Heart right ventricle (tissue), 16 donors: ENCODE measurements at places on chromosomes 7 and 10. TPM values are rescaled to one million over a fixed set of nuclear protein-coding genes. Genes with fewer than 3 reads are reported as not detected.

JAKMIP3 gene
- polyA plus RNA-seq, result 2.7 TPM

VOPP1 gene
- 17.5 TPM for polyA plus RNA-seq

INA gene
- polyA plus RNA-seq, result 0.01 TPM

UPF2 gene
- polyA plus RNA-seq, result 7.9 TPM

IFIT3 gene
- polyA plus RNA-seq, result 4.7 TPM

FAM25A gene
- polyA plus RNA-seq, result not detected

MOGAT3 gene
- polyA plus RNA-seq, result not detected

GNGT1 gene
- polyA plus RNA-seq, result not detected

GRCh38 chr7:141617280-141617679 lies 66.1 kb downstream of the AGK start:
- no peak for DNase-seq

GRCh38 chr10:89042562-89042961 lies 52.0 kb downstream of the FAS start:
- DNase-seq, result no peak

DNA sequence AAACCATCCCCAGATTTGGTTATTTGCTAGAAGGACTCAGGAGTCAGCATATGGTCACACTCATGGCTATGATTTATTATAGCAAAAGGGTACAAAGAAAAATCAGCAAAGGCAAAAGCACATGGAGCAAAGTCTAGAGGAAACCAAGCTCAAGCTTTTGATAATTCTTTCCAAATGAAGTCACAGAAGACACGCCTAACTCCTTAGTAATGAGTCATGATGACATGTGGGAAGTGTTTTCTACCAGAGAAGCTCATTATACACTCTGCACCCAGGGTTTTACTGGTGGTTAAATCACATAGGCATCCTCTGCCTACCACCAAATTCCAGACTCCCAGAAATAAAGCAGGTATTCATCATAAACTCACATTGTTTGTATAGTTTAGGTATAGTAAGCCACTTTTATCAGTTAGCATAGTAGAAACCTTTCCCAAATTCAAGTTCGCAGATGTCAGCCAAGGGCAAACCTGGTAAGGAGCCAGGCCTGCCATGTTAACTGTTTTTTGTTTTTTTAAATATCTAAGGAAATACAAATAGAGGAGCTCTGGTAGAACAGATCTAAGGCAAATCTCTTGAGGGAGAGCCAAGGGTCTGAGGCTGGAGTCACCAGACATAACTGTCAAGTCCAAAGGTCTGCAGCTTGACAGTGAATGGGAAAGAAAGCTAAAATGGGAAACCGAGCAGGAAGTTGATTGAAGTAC lies 15.4 kb upstream of the HIBADH start:
- DNase-seq, result no peak

- DNase-seq, result no peak
Observed at GRCh38 chr10:31186225-31187000, 132.6 kb upstream of the ZEB1 start.

DNA sequence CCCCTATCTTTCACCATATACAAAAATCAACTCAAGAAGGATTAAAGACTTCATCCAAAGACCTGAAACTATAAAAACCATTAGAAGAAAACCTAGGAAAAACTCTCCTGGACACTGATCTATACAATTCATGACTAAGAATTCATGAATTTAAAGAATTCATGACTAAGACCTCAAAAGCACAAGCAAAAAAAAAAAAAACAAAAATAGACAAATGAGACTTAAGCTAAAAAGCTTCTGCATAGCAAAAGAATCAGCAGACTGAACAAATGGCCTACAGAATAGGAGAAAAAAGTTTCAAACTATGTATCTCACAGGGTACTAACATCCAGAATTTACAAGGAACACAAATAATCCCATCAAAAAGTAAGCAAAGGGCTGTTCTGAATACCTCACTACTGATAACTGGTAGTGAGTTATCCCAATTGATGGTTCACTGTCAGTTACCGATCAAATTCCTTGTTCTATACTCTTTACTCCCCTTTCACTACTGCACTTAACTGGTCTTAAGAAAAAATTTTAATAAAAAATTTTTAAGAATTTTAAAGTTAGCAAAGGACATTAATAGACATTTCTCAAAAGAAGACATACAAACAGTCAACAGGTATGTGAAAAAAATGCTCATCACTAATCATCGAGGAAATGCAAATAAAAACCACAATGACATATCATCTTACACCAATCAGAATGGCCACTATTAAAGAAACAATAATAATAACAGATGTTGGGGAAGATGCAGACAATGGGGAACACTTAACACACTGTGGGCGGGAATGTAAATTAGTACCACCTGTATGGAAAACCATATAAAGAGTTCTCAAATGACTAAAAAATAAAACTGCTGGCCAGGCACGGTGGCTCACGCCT lies 33.2 kb downstream of the KMT2C start:
- no peak for DNase-seq

GRCh38 chr10:131708225-131708880 lies 192.5 kb upstream of the PPP2R2D start:
- no peak for DNase-seq

- no peak for DNase-seq
Observed at GRCh38 chr7:130904031-130904757, 170.2 kb upstream of the KLF14 start.

- DNase-seq, result no peak
Observed at GRCh38 chr10:34063592-34063991, 729.1 kb upstream of the NRP1 start.

DNA sequence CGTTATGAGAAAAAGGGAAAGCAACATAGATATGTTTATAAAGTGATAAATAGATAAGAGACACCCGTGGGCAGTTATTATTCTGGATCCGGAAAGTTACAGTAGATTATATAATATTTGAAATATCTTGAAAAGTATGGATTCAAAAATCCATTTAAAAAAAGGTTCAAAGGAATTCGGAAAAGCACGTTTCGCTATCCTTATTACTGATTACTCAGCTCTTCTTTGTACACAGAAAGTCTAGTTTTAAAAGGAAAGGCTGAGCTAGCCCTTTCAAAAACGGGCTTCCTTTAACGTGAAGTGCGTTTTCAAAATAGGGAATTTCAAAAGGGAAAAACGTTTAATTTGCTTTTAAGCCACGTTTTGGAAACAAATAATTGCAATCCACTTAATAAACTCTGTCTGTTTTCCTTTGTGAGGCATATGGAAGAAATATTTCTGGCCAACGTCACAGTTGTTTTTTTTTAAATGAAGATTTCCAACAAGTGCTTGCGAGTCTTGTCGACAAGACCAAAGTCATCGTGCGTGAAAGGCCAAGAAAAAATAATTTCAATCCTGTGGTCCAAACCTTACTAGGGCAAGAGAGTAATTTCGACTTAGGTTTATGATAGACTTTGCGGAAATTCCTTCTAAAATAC lies 2.2 kb upstream of the SKIDA1 start:
- no peak for DNase-seq

- no peak for DNase-seq
Observed at GRCh38 chr7:98647326-98647725, 30.2 kb downstream of the NPTX2 start.

DNA sequence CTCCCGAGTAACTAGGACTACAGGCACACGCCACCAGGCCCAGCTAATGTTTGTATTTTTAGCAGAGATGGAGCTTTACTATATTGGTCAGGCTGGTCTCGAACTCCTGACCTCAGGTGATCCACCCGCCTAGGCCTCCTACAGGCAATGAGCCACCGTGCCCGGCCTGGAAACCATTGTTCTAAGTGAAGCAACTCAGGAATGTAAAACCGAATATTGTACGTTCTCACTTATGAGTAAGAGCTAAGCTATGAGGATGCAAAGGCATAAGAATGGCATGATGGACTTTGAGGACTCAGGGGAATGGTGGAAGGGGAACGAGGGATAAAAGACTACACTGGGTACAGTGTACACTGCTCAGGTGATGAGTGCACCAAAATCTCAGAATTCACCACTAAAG lies 235.1 kb upstream of the AUTS2 start:
- no peak for DNase-seq

- peak; percentile 88 for DNase-seq
Observed at GRCh38 chr10:4663162-4663992, 162.6 kb upstream of the AKR1E2 start.

- no peak for DNase-seq
Observed at GRCh38 chr7:157952841-157953645, 616.2 kb downstream of the DNAJB6 start.

- no peak for DNase-seq
Observed at GRCh38 chr7:117225536-117225935, 97.3 kb downstream of the WNT2 start.

DNA sequence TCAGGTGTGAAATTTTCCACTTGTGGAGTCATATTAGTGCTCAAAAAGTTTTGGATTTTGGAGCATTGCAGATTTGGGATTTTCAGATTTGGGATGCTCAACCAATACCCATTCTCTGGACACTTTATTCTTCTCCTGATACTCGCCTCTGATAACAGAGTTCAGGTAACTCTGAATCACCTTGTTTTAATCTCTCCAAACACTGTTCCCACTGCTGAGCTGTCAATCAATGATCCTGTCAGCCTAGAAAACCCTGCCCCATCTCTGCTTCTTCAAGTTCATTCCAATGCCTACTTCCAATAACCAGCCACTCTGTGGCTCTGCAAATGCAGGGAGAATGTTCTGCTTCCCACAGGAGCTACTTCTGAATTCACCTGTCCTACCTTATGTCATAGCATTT lies 21.8 kb downstream of the SGMS1 start:
- DNase-seq, result no peak

DNA sequence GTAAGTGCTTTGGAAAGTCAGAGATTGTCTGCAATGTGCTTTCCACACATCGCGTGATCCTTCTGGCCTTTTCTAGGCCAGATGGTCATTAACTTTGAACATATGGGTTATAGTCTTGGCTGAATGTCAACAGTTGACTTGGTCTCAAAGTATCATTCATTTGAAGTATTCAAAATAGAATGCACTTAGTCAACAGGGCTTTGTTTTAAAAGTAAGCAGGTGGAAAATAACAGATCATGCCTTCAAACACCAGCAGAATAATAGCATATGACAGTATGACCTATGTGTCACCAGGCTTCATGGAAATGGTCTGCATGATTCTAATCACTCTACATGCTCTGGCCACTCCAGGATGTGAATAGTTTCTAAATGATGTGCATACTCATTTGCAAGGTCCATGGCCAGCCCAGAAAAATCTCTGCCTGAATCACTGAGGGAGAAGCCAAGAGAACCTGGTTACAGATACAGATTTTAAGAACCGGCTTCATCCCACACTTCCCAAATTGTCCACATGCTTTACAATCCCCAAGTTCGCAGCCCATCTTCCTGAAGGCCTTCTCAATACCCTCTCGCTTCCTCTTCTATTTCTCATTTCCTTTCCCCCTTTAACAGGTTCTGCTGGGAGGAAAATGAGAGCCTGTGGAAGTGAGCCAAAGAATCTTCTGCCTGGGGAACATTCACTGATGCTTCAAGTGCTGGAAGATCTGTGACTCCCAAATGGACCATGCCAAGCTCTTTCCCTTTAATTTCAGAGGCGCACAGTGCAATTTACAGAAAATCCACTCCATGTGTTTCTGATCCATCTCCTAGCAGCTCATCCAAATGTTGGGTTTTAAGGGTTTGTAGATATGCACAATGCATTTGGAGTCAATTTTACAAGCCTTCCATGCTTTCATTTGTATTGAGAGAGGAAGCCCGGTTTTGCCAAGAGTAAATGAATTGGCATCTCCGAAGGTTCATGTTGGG lies 122.8 kb upstream of the GDF10 start:
- DNase-seq, result no peak

DNA sequence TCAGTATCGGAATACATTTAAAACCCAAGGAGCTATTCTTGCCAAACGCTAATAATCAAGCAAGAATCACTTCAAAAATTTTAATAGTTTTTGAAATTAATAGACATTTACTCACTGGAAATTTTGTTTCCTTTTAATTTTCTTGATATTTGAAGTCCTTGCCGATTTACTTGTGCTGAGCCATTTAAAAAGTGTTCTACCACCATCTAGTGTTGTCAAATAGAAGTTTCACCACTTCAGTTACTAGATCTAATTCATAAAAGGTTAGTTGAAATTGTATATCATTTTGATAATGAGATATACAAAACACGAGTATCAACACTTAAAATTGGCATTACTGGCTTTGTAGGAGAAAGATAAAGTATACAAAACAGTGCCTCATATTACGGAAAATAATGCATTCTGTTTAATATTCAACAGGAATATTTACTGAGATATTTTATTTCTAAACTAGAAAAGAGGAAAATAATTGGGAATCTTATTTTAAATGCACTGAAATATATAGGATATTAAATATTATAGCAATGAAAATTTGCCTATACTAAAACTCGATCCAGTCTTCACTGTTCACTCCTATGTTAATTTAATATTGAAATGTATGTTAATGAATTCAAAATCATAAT lies 664.8 kb upstream of the SEMA3D start:
- no peak for DNase-seq

DNA sequence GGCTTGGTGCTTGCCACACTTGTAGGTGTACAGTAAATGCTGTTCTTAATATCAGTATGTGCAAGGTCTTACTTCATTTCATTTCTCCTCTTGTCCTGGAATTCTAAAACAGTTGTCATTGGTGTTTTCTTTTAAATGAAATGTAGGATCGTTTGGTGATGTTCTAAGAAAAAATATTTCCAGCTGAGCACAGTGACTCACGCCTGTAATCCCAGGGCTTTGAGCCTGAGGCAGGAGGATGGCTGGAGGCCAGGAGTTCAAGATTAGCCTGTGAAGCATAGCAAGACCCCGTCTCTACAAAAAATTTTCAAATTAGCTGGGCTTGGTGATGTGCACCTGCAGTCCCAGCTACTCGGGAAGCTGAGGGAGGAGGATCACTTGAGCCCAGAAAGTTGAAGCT lies 32.6 kb upstream of the ELN start:
- no peak for DNase-seq

- DNase-seq, result peak; percentile 47
Observed at GRCh38 chr7:157615101-157615817, 278.5 kb downstream of the DNAJB6 start.
